ENCODE measurements at places on chromosomes 5 and 9.

DNA sequence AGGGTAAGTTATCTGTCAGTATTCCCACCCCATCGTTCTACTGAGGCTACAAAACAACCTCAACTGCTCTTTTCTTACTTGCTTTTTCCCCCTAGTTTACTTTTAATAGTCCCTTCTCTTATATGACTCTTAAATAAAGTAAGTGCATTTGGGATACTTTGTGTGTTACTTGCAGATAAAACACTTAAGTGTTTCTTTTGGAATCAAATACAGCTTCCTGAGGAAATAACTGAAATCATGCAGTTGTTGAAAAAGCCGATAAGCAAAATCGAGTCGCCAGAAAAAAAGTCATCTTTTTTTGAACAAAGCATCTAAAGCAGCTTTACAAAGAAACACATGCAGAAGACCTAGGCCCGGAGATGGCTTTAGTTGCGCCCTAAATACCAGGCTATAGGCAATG is 53.5 kb upstream of the EPB41L4A start:
- DNase-seq = no peak

DNA sequence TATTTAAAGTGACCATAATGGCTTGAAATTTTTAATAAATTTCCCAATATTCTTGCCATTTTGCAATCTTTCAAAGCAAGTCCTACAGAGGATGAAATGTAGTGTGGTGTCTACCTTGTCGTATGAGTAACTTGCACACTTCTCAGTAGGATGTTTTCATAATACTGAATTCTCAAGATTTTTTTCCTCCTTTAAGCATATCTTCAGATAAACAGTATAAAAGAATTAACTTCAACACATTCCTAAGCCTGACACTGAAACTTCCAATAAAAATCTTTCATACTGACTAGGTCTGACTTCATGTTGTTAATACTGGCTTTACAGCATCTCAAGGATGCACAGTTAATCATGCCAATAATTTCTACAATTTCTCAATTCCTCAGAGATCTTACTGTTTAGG is 62.0 kb downstream of the DROSHA start:
- no peak for DNase-seq

GRCh38 chr9:86099701-86100364 is 475 bp upstream of the GOLM1 start:
- peak; percentile 26 for DNase-seq

- no peak for DNase-seq
These were observed 77.8 kb downstream of the TTLL11 start for GRCh38 chr9:122015170-122015821.

DNA sequence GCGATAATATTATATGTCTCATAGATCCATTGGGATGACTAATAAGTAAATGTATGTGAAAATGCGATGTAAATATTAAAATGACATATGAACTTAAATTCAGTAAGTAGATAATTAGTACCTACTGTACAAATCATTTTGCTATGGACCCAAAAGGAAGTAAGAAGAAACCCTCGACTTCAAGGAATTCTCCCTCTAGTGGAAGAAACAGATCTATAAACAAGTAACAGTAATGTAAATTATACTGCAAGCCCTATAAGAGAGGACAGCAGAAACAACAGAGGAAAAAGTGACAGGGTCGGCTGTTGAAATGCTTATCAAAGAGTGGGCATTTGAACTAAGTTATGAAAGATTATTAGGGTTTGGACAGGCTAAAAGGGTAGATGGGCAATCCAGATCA is 320.3 kb downstream of the DMAC1 start:
- DNase-seq = no peak

DNA sequence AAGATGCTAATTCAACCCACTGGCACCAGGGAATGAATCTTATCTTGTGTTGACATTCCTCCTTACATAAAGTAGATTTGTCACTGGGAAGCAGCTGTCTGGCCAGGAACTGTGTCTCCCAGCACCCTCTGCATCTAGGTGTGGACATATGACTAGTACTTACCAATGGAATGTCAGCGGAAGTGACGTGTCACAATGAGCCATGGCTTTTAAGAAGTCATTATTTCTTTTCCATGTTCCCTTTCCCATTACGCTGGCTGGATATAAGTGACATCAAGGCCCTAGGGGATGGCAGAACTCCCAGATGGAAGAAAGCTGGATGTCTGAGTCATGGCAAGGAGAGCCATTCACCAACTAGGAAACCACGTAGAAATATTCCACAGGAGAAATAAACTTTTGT is 84.7 kb upstream of the MAST4 start:
- no peak for DNase-seq

GRCh38 chr5:125390326-125390725 is 643.9 kb upstream of the ZNF608 start:
- no peak for DNase-seq

DNA sequence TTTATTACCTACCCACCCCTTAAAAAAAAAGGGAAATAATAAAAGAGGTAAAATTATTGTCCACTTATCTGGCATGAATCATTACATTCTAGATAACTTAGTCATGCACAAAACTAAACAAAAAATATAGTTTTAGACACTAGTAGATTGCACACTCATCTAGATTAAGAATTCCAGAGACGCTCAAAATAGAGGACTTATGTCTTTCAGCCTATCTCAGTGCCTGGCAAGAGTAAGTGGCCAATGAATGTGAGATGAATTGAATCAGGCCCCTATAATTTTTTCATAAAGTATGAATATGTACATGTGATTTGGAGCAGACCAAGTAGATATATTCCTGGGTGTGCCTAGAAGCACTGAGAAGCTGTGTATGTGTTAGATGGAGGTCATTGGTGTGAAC is 2.0 kb upstream of the RXFP3 start:
- no peak for DNase-seq

DNA sequence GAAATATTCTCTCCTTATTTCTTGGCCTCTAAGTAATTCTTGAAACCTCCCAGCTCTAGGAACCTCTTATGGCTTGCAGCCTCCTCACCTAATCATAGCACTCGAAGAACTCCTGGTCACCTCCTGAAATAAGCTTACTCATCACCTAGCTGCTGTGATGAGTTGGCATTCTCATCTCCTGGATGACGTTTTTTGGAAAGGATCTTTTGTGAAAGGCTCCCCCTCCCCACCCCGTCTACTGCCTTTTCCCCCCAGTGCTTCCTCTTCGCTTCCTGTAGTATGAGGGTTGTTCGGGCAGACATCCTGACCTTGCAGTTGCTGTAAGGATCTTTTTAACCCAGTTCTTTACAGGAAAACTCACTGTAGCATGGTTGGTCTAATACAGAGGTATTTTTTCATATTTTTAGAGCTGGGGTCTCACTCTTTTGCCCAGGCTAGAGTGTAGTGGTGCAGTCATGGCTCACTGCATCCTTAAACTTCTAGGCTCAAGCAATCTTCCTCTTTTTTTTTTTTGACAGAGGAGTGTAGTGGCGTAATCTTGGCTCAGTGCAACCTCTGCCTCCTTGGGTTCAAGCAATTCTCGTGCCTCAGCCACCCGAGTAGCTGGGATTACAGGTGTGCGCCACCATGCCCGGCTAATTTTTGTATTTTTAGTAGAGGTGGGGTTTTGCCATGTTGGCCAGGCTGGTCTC is 41.8 kb downstream of the ARHGAP26 start:
- no peak for DNase-seq

- DNase-seq = no peak
These were observed 5.6 kb downstream of the HOMER1 start for GRCh38 chr5:79508354-79508753.

- peak; percentile 95 for DNase-seq
These were observed at the start of gene RNF130 for GRCh38 chr5:180071531-180072255. Gene RNF130, minus strand, starts transcription at chr5:180071759. Its CDS starts 57 bp downstream, at chr5:180071702.

GRCh38 chr9:2290382-2290781 is 275.2 kb downstream of the SMARCA2 start:
- DNase-seq = no peak

DNA sequence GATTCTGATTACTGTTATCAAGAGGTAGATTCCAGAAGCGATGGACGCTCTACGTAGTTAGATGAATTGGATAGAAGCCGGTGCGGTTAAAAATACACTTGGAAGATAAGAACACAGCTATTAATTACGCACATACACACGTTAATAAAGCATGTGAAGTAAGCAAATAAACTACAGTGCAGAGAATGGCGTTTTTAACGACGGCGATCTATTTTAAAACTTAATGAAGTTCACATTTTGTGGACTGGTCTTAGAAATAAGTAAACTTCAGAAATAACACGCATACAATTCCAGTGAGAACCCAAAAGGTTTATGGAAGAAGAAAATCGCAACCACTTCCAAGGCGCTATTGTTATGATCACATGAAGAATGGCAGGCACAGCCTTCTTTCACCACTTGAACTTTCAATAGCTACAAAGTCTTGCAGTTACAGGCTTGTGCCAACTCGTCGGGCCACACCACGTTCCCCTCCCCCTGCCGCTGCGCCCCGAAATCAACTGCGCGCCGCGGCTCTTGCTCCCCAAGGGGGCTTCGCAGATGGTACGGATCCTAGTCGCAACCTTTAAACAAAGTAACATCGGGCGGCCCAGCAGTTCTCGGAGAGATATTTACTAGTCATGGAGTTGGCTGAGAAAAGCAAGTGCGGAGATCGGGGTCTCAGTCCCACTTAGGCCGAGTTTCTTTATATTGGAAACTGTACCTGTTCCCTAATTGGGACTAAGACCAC is 866 bp upstream of the SEMA6A start:
- peak; percentile 65 for DNase-seq

- DNase-seq = no peak
These were observed 88.9 kb downstream of the GABBR2 start for GRCh38 chr9:98619788-98620187.

DNA sequence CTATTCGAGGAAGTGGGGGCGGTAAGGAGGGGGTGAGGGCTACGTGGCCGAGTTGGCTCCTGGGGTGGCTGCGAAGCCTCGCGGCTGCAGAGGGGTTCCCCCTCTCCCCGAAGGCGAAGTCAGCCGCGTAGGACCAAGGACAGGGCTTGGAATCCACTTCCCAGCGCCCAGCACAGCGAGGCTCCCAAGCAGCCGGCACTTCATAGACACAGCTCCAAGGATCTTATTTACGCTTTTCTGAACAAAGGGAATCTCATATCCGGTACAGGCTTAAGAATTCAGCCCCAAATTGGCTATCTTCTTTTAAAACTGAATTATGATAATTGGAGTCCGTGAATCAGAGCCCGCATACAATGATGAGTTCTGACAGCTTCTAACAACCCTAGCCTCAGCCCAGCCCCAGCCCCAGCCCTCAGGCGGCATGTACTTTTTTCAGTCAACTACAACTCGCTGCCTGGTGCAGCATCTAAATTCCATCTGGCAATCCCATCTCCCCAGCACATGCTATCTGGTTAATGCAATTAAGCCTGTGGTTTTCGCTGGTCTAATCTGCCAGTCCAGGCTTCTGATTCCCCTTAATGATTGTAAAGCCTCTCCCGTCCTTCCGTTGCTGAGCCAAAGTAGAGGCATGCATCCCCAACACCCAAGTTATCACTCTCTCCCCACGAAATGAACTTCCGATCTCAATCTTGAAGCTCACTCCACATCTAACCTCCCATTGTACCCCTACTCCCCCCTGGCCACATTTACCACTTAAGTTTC is 1.0 kb downstream of the ELAVL2 start:
- peak; percentile 23 for DNase-seq

DNA sequence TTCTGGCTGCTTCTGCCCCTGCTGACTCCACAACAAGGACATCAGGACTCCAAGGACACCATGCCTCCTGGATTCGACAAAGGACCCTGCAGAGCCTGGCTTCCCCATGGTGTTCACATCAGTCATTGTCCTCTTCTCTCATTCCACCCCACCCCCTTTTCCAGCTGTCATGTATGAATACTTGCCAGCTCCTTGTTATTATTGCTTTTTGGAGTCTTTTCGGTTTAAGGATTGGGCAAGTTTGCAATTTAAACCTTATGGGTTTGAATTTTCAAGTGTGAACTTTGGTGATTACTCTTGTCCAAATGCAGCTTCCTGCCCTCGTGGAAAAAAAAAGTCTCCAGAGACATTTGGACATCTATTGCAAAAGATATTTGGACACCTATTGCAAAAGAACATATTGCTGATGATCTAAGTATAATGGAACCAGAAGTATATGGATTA is 14.2 kb upstream of the LVRN start:
- no peak for DNase-seq

GRCh38 chr9:137721899-137722298 is 103.1 kb downstream of the EHMT1 start:
- no peak for DNase-seq

DNA sequence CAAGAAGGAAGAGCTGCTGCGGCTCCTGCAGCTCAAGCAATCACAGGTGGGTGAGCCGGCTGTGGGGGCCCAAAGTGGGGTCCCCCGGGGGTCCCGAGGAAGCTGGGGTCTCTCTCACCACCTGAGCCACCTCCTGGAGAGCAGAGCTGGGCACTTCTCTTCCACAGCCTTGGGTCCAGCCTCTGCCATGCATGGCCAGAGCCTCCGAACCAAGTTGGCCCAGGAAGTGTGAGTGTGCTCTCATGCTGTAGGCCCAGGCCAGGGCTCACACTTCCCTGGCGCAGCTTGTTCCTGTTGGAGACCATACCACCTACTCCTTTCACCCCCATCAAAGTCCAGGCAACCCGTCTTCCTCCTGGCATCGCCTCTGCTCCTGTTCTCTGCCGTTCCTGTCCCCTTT is 19.7 kb downstream of the HMCN2 start:
- DNase-seq = no peak

GRCh38 chr5:168674893-168675482 is 95.8 kb upstream of the PANK3 start:
- DNase-seq = no peak

DNA sequence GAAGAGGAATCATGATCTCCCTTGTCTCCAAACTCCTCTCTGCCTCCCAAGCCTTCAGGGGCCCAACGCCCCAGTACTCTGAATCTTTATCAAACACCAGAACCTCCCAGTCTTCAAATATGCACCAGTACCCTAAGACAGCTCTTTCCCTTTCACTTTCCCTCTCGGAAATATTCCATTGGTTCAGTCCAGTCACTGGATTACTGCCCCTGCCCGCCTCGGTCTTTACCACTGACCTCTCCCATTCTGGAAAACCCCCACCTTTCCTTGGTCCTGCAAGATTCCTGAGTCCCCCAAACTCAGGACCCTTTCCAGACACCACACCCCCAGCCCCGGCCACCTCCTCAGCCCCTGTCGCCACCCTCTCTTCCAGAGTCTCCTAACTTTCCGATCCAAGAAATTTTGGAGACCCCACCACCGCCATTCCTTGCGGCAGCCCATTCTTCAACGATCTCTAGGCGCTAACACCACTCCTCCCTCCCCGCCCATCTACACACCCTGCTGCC is 674 bp downstream of the C5orf15 start:
- peak; percentile 16 for DNase-seq

DNA sequence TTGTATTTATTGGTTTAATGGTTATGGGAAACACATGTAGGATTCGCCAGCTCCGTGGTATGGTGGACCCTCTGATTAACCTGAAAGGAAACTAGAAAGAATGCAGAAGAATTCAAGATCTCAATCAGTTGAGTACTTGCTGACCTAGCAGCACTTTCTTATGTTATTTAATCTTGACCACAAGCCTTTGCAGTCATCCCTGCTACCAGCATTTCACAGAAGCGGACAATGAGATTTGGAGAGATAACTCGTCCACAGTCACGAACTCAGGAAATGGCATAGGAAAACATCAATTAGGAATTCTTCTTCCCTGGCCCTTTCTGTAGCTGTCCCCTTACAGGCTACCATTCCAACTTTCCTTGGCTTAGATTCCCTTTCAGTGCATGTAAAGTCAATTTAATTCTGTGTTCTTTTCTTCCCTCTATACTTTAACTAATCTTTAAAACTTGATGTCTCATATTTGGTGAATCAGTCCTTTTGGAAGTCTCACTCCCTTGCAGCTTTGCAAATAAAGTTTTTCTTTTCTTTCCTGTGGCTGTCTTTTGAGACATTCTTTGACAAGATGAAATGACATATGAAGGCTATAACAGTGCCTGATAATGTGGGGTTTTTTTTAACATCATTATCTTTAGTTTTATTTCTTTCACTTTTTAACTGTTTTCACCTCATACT is 1.3 kb upstream of the SLC44A1 start:
- no peak for DNase-seq

GRCh38 chr5:32840606-32841005 is 129.5 kb downstream of the NPR3 start:
- no peak for DNase-seq

Measured in thyroid gland (tissue), 4 donors.